ENCODE measurements at places on chromosomes 16 and 17. TPM values are rescaled to one million over a fixed set of nuclear protein-coding genes. Genes with fewer than 3 reads are reported as not detected.

IL34 gene
- total RNA-seq: 3.4 TPM

- DNase-seq: no peak
Measured at GRCh38 chr16:2242598-2242997, 6.4 kb downstream of the DNASE1L2 start.

DNA sequence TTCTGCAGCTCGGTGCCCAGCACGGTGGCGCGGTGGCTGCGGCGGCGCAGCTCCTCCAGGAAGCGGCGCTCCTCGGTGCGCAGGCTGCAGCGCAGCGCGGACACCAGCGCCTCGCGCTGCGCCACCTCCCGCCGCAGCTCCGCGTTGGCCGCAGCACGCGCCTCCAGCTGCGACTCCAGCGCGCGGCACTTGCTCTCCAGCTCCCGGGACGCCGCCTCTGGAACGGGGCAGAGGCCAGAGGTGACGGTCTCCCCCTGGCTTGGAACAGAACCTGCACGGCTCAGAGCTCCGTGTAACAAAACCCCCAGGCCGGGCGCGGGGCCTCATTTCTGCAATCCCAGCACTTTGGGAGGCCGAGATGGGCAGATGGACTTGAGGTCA is 13.2 kb upstream of the CLUH start:
- no peak for DNase-seq

DNA sequence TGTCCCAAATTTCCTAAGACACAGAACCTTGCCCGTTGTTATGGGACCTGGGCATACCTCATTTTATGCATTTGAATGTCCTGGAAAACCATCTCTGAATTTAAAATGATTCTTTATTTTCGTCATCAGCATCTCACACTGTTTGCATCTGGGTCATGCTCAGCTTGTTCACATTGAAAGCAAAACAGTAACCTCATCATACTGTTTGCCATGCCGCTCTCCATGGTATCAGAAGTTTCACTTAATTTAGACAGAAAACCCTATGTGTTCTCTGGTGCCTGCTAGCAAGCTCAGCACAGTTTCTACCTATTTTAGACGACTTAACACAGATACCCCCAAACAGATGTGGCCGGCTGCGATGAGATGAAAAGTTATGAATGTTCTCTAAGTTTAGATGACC is 292.1 kb downstream of the SNX29 start:
- DNase-seq: no peak

DNA sequence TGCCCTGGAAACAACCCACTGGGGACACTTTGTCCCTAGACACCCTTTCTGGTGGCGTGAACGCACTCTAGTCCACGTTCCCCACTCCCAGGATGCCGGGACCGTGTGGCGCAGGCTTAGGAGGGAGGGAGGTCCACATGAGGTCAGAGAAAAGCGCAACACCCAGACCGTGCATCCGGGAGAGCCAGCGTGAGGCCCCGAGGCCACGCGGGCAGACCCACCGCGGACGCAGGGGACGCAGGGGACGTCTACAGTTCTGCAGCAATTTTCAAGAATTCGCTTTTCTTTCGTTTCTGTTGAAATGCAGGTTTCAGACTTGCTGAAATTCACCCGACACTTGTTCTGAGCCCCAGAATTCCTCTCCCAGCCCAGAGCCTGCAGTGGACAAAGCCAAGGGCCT is 4.7 kb downstream of the RFNG start:
- DNase-seq: no peak

SEZ6L2 gene
- not detected for total RNA-seq

KRTAP9-2 gene
- not detected for total RNA-seq

DNA sequence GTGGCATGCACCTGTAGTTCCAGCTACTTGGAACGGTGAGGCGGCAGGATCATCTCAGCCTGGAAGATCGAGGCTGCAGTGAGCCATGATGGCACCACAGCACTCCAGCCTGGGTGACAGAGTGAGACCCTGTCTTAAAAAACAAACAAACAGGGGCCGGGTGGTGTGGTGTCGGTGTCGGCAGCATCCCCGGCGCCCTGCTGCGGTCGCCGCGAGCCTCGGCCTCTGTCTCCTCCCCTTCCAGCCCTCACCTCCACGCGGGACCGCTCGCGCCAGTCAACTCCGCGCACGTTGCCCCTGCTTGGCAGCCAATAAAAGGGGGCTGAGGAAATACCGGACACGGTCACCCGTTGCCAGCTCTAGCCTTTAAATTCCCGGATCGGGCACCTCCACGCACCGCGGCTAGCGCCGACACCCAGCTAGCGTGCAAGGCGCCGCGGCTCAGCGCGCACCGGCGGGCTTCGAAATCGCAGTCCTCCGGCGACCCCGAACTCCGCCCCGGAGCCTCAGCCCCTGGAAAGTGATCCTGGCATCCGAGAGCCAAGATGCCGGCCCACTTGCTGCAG is 204.7 kb downstream of the CDRT15L2 start:
- DNase-seq: no peak

SLX4 gene
- 3.2 TPM for total RNA-seq

GRCh38 chr17:29154516-29155226 is 25.5 kb downstream of the MYO18A start:
- no peak for DNase-seq

KATNB1 gene
- 17.2 TPM for total RNA-seq

DNA sequence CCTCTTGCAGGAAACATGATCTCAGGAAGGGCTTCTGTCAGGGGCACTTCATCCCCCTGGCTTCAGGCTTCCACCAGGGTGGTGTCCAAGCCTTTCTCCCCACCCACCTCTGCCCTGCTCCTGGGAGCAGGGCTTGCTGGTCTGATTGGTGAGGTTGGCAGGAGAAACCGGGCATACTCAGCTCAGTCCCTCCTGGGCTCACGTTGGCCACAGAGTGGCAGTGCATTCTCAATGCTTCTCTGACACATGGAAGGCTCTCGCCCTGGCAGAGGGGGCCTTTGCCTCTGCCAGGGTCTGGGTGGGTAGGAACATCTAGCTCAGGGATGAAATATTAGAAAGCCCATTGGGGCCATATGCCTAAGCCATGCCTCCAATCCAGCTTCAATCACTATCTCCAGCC is 142.8 kb downstream of the AXIN2 start:
- DNase-seq: peak; percentile 35

GRCh38 chr16:66382171-66382965 is 15.9 kb downstream of the CDH5 start:
- DNase-seq: no peak

PRSS8 gene
- 0.44 TPM for total RNA-seq

- DNase-seq: no peak
Measured at GRCh38 chr16:54673313-54673712, 257.4 kb upstream of the IRX5 start.

STRADA gene
- total RNA-seq: 15.4 TPM

DNA sequence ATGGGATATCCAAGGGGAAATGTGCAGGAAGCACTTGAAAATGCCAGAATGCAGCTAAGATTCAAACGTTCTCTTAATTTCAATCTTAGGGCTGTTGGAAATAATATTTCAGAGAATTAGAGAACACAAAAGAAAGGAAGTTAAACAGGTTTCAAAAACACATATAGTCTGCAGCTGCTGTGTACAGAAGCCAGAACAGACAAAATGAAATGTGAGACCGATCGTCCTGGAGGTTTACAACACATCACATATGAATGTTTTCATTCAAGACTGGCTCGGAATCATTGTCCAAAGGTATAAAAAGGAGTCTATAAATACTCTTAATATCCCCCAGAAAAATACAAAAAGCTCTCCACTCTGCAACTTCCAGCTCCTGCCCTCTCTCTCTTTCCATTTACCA is 14.3 kb downstream of the CYTH1 start:
- DNase-seq: no peak

DNA sequence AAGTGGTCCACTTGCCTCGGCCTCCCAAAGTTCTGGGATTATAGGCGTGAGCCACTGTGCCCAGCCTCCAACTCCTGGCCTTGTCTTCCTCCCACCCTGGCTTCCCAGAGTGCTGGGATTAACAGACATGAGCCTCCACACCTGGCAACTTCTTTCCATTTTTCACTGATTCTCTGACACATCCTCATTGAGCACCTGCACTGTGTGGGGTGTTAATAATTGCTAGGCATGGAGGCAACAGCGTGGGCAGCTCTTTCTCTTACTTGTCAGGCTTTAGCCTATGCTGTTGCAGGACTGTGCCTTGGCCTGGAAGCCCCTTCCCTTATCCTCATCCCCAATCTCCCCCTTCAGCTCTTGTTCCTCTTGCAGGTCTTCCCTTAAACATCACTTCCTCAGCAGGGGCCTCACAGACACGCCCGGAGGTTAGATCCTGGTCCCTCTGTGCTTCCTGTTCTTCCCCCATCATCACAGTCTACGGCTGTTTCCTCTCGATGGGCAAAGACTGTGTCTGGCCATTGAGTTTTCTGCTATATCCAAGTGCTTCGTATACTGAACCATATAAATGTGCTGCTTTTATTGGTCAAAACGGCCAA is 7.9 kb downstream of the QPRT start:
- DNase-seq: no peak
